Bronchial smooth muscle cell (primary cell): ENCODE measurements at places on chromosomes 2 and 18. TPM values are rescaled to one million over a fixed set of nuclear protein-coding genes. Genes with fewer than 3 reads are reported as not detected.

Gene FNDC4
- total RNA-seq, result 15.2 and 19.4 TPM in 2 replicates

Gene KIAA2012
- not detected in 2 replicates for total RNA-seq

Gene COL6A3
- 1,632 and 2,334 TPM in 2 replicates for total RNA-seq

Gene ZDBF2
- total RNA-seq, result 6.2 and 7.6 TPM in 2 replicates

Gene HOXD1
- total RNA-seq, result not detected in 2 replicates

Gene DNAJB2
- total RNA-seq, result 53.9 and 109 TPM in 2 replicates

Gene CTDP1
- total RNA-seq, result 21.6 and 23.4 TPM in 2 replicates

Gene HOXD11
- not detected in 2 replicates for total RNA-seq

Gene PLGLB1
- 0.32 TPM in 1 of 2 replicates, not detected in the other for total RNA-seq

Gene EFHD1
- not detected in 2 replicates for total RNA-seq

Gene C2orf81
- 0.79 and 1.4 TPM in 2 replicates for total RNA-seq

Gene SLC20A1
- 22.1 and 53.0 TPM in 2 replicates for total RNA-seq

Gene BMP10
- not detected in 2 replicates for total RNA-seq

Gene CTLA4
- not detected in 2 replicates for total RNA-seq

Gene CD226
- 0.16 and 0.34 TPM in 2 replicates for total RNA-seq

Gene CHRNG
- total RNA-seq, result not detected in 2 replicates

Gene LINC00305
- not detected in 2 replicates for total RNA-seq

Gene NUP35
- 3.8 and 5.2 TPM in 2 replicates for total RNA-seq

Gene RDH14
- 18.9 and 30.9 TPM in 2 replicates for total RNA-seq

Gene UBE2E3
- 45.5 and 86.8 TPM in 2 replicates for total RNA-seq

Gene TEKT4
- not detected in 2 replicates for total RNA-seq

Gene ASXL3
- under 0.01 and 0.69 TPM in 2 replicates for total RNA-seq

Gene ERICH2
- 1.2 TPM in 1 of 2 replicates, not detected in the other for total RNA-seq

Gene PDE1A
- 6.5 and 27.9 TPM in 2 replicates for total RNA-seq

Gene GMCL1
- total RNA-seq, result 3.8 and 4.1 TPM in 2 replicates

Gene CRACDL
- total RNA-seq, result not detected in 2 replicates

Gene EPAS1
- total RNA-seq, result 22.7 and 26.2 TPM in 2 replicates

Gene POTEJ
- not detected in 2 replicates for total RNA-seq

Gene UGT1A6
- not detected in 2 replicates for total RNA-seq

Gene CHST10
- 4.9 and 6.3 TPM in 2 replicates for total RNA-seq

Gene NEB
- total RNA-seq, result under 0.01 and 0.09 TPM in 2 replicates

Gene GPR35
- total RNA-seq, result 0.32 and 0.52 TPM in 2 replicates

Gene TMEM17
- total RNA-seq, result 1.9 and 2.5 TPM in 2 replicates

Gene RPRM
- 0.16 TPM in 1 of 2 replicates, not detected in the other for total RNA-seq

Gene POTEC
- total RNA-seq, result not detected in 2 replicates

Gene SKOR2
- not detected in 2 replicates for total RNA-seq

Gene IL36A
- total RNA-seq, result not detected in 2 replicates

Gene CXCR1
- not detected in 2 replicates for total RNA-seq
